ENCODE measurements at places on chromosomes 1 and 21. TPM values are rescaled to one million over a fixed set of nuclear protein-coding genes. Genes with fewer than 3 reads are reported as not detected.

SWT1 gene
- 2.7 TPM for total RNA-seq

KRTAP11-1 gene
- not detected for total RNA-seq

KRTAP10-6 gene
- total RNA-seq: not detected

SPATA46 gene
- not detected for total RNA-seq

BNIPL gene
- 0.36 TPM for total RNA-seq

SELENON gene
- 99.5 TPM for total RNA-seq

CFHR1 gene
- not detected for total RNA-seq

FCRLA gene
- total RNA-seq: not detected

L1TD1 gene
- total RNA-seq: 0.12 TPM

SYT11 gene
- total RNA-seq: 3.4 TPM

GPR25 gene
- total RNA-seq: not detected

FCRLB gene
- not detected for total RNA-seq

GJA8 gene
- total RNA-seq: not detected

PDIK1L gene
- total RNA-seq: 6.2 TPM

ANKRD35 gene
- not detected for total RNA-seq

IVL gene
- not detected for total RNA-seq

FALEC gene
- total RNA-seq: not detected

LCE1B gene
- total RNA-seq: not detected

CFAP141 gene
- not detected for total RNA-seq

Measured in chondrocyte (in vitro differentiated cells).